GM23338 (cell line): ENCODE measurements at places on chromosomes 12 and 14. TPM values are rescaled to one million over a fixed set of nuclear protein-coding genes. Genes with fewer than 3 reads are reported as not detected.

Gene CHGA
- 18.9 and 19.6 TPM in 2 replicates for polyA plus RNA-seq

Gene KRT3
- not detected in 2 replicates for polyA plus RNA-seq

Gene MGAT4C
- 4.1 and 4.5 TPM in 2 replicates for polyA plus RNA-seq

Gene DDN
- polyA plus RNA-seq = 0.12 TPM in 1 of 2 replicates, not detected in the other

Gene C12orf42
- polyA plus RNA-seq = 0.21 and 0.45 TPM in 2 replicates

Gene COCH
- 9.6 and 12.9 TPM in 2 replicates for polyA plus RNA-seq

Gene LGR5
- polyA plus RNA-seq = 0.09 and 0.26 TPM in 2 replicates

Gene TAS2R9
- polyA plus RNA-seq = not detected in 2 replicates

Gene TAC3
- 35.1 and 37.5 TPM in 2 replicates for polyA plus RNA-seq

Gene GPRC5D
- polyA plus RNA-seq = not detected in 2 replicates
